ENCODE measurements at places on chromosomes 7 and 10.

GRCh38 chr10:112689327-112690072, 242.5 kb downstream of the VTI1A start:
- peak; percentile 3 for DNase-seq

GRCh38 chr7:116661865-116662264, 10.1 kb upstream of the MET start:
- no peak for DNase-seq

- DNase-seq: peak; percentile 51
Measured at GRCh38 chr7:148500978-148501377, 89.6 kb upstream of the C7orf33 start.

GRCh38 chr7:47216439-47216838, 365.5 kb downstream of the TNS3 start:
- no peak for DNase-seq

GRCh38 chr10:72133517-72133916, 45.2 kb upstream of the SPOCK2 start:
- DNase-seq: no peak

GRCh38 chr10:69969977-69970376, 82.7 kb upstream of the MACROH2A2 start:
- DNase-seq: no peak

DNA sequence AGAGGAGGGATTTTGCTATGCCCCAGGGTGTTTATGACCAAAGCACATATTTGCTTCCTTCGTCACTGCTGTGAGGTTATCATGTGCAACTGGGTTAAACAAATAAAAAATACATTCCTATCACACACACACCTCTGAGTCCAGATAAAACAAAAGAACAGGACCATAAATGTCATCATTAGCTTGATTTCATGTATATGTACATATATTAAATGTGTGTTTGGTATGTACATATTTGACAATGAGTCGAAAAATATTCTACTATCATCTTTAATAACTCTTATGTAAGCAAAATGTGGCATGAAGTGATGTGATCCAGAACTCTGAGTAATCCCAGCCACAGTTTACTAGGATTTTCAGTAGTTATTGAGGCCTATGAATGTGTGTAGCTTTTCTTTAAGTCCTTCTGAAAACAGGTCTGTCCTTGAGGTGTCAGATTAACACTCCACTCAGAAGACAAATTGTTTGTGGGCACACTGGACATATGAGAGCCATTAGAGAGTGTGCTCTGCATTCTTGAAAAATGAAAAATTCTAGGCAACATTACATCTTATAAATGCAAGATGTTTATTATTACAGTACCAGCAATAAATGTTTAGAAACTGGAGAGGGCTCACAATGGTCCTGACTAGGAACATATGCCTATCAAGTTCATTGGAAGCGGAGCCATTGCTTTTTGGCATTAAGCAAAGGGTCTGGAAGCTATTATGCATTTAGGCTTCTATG, 335.1 kb upstream of the SEMA3A start:
- DNase-seq: peak; percentile 54

GRCh38 chr10:24814568-24815313, 91.1 kb upstream of the ARHGAP21 start:
- DNase-seq: no peak

DNA sequence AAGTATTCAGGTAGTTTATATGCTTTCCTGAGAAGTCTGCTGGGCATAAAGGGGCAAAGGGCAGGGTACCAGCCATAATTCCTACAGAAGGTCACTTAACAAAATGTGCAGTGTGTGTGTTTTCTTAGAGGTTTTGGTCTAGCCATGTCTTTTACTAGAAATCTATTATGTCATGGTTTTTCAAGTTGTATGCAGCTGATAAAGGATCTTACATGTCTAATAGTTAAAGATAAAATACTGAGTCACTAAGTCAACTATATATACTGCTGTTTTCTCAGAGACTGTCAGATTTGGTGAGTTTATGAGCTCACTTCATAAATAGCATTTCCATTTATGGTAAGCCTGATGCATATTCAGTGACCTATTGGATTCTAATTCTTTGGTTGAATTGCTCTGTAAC, 7.7 kb downstream of the CASP2 start:
- no peak for DNase-seq

- no peak for DNase-seq
Measured at GRCh38 chr10:121965996-121966395, 9.0 kb downstream of the NSMCE4A start.

DNA sequence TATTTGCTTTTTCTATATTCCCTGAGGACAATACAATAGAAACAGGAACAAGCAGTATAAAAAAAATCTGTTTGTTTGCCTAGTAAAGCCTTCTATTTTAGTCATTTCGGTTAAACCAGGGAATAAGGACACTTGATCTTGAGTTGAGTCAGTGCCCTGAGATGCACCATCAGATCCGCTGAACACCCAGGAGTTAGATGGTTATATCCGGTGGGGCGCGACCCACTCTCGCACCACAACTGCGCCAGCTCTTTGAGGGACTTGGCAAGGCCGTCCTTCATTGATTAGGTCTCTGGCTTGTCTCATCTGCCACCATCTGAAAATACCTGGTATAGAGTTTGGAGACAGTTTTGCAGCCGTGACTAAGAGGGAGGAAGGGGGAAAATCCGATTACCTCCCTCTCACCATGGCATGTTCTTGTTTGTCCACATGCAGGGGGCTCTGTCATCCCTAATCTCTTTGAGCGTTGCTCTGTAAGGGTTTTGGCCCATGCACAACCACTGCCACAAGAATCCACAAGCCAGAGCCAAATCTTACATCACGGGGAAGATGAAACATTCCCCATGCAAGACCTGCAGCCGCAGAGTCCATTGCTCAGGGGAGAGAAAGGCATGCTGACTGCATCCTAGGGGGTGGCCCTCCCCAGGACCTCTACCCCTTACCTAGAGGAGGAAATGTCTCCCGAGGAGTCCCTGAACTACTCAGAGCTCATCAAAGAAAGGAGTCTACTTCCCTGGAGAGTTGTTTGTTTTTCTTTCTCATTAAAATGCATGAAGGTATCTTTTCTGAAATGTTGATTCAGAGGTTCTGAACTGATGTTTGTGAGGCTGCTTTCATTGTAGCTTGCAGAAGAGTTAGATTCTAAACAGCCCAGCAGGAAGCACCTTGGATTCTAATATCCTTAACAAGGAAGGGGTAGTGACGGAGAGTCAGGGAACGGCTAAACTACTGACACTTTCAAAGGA, 101.6 kb upstream of the FAM171A1 start:
- DNase-seq: no peak

- DNase-seq: no peak
Measured at GRCh38 chr7:38307640-38308039, 34.2 kb upstream of the TARP start.

- DNase-seq: no peak
Measured at GRCh38 chr10:51092402-51092801, 18.1 kb downstream of the PRKG1 start.

GRCh38 chr10:133139551-133140065, 20.4 kb upstream of the KNDC1 start:
- DNase-seq: no peak

DNA sequence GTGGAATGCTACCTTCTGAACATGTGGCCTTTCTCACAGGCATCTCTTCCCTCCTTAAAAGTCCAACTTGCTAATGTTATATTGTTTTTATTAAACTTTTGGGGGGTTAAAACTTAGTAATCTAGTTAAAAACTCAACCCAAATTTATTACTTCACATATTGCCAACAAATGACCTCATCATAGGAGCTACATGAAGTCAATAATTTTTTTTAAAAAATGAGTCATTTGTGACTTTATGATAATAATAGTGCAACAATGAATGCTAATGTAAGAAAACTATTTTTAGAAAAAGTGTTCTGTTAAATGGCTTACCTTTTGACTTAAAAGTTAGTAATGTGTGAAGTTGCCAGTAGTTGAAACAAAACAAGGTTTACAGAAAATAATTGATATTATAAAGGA, 325.9 kb upstream of the FZD1 start:
- DNase-seq: no peak

DNA sequence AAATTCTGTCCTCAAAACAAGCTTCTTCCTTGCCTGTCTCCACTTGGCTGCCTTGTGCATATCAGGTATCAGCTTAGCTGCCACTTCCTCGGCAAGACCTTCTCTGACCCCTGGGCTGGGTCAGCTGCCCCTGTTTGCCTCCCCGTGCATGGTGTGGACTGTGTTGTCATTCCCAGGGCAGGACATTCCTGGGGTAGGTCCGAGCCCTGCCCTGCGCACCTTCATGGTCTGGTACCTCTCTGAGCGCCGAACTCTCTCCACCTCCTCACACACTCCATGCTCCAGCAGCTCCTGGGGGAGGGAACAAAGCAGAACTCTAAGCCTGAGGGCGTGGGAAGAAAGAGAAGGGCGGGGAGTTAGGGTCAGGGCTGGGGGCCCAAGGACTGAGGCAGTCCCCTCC, 3.8 kb downstream of the POLM start:
- DNase-seq: no peak

DNA sequence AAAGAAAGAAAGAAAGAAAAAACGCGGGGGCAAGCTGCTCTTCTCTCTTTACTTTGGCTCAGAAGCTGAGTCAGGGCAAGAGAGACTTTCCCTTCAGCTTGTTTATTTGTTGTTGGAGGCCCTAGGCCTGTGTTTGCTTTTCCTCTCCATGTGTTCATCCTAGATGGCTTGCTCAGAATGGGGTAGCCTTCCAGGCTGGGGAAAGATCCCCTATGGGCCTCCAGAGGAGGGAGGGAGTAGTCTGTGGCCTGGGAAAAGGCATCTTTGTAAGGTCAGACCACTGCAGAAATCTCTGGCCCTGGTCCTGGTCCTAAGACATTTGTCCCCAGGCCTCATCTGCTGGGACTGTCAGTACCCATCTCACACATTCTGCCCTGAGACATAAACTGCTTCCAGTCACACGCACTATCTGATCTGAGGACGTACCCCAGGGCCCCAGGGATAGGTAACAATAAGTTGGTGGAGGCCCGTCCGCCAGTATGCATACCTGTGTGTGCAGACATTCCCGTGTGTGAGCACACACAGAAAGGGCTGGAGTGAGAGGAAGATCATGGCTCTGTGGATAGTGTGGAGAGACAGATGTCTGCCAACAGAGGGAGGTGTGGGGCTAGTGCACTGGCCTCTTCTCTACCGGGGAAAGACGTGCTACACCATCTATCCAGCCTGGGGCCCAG, 4.9 kb upstream of the SCD start:
- peak; percentile 65 for DNase-seq

- DNase-seq: peak; percentile 7
Measured at GRCh38 chr10:49667991-49668390, 11.5 kb upstream of the C10orf53 start.

- no peak for DNase-seq
Measured at GRCh38 chr10:5563991-5564536, 39.3 kb downstream of the CALML3 start.

- DNase-seq: no peak
Measured at GRCh38 chr10:37856881-37857286, 526 bp downstream of the ZNF248 start.

- no peak for DNase-seq
Measured at GRCh38 chr10:53713431-53713830, 940.8 kb upstream of the MBL2 start.

DNA sequence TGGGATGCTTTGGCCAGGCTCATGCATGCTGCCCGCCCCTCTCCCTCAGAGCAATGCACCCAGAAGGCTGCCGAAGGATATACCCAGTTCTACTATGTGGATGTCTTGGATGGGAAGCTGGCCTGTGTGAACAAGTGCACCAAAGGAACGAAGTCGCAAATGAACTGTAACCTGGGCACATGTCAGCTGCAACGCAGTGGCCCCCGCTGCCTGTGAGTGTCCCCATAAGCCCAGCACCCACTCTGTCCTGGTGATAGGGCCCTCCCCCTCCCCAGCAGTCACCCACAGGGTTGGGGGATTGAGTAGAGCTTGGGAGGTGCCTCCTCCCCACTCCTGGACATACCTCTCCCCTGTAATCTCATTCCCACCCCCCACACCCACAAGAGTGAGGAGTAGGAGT, 7.0 kb upstream of the MUC17 start:
- DNase-seq: no peak

GRCh38 chr10:90447831-90448230, 410.0 kb downstream of the HTR7 start:
- DNase-seq: peak; percentile 72

DNA sequence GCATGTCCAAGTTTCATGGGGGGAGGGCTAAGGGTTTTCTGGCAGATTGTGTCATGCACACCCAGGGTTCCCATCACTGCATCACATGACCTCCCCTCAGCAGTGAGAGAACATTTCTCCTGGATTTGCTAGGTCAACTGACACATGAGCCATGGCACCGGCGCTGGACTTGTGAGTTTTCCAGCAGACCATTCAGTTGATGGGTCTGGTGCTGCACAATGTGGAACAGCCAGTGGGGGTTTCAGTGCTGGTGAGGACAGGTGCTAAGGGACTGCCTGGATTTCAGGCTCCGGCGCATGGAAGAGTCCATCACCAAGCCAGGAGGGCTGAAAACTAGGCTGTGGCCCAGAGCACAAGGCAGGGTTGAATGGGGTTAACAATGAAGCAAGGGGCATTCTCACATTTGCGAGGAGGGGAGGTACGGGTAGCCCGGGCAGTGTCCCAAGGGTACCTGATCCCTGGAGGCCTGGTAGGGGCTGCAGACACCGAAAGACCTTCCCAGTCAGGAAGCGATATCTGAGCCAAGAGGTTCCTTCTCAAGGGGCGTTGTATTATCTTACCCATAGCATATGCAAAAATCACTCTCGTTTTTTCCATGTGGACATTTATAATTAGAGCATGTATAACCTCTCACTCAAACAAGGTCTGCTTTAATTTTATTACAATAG, 203.0 kb downstream of the TNS3 start:
- DNase-seq: no peak

GRCh38 chr7:134427896-134428295, 31.0 kb downstream of the AKR1B1 start:
- DNase-seq: no peak

GRCh38 chr10:16724509-16724908, 92.7 kb downstream of the RSU1 start:
- DNase-seq: no peak

GRCh38 chr10:77010430-77010829, 627.2 kb downstream of the KCNMA1 start:
- DNase-seq: no peak

- no peak for DNase-seq
Measured at GRCh38 chr10:48284002-48284546, 9.6 kb upstream of the FRMPD2 start.

DNA sequence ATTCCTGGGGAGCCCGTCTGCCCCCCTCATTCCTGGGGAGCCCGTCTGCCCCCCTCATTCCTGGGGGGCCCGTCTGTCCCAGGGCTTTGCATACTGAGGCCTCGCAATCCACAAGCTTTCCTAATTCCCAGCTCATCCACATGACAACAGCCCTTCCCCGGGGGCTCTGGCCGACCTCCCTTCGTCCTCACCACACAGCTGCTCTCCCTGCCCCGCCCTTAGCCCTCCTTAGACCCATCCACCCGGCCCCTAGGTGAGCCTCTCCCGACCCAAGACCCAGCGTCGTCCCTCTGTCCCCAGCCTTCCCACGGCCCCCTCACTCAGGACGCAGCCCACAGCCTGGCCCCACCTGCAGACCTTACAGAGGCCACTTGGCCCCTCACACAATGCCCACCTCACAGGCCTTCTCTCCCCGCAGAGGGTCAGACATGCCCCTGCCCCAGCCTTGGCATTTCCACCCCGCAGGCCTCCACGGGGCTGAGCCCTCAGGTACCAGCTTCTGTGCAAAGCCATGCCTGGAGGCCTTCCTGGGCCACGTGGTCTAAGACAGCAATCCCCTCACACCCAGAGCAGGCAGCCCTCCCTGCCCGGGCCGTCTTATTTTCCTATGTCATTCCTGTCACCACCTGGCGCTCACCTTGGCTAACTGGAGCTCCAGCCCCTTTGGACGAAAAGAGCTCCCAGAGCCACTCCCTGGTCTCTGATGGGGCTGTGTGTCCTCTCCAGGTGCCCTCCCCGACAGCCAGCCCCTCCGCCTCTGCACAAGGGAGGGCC, 3.5 kb upstream of the FAM20C start:
- DNase-seq: no peak

All from NCI-H69 (cell line).